ENCODE measurements at places on chromosomes 5 and 9. TPM values are rescaled to one million over a fixed set of nuclear protein-coding genes. Genes with fewer than 3 reads are reported as not detected.

DNA sequence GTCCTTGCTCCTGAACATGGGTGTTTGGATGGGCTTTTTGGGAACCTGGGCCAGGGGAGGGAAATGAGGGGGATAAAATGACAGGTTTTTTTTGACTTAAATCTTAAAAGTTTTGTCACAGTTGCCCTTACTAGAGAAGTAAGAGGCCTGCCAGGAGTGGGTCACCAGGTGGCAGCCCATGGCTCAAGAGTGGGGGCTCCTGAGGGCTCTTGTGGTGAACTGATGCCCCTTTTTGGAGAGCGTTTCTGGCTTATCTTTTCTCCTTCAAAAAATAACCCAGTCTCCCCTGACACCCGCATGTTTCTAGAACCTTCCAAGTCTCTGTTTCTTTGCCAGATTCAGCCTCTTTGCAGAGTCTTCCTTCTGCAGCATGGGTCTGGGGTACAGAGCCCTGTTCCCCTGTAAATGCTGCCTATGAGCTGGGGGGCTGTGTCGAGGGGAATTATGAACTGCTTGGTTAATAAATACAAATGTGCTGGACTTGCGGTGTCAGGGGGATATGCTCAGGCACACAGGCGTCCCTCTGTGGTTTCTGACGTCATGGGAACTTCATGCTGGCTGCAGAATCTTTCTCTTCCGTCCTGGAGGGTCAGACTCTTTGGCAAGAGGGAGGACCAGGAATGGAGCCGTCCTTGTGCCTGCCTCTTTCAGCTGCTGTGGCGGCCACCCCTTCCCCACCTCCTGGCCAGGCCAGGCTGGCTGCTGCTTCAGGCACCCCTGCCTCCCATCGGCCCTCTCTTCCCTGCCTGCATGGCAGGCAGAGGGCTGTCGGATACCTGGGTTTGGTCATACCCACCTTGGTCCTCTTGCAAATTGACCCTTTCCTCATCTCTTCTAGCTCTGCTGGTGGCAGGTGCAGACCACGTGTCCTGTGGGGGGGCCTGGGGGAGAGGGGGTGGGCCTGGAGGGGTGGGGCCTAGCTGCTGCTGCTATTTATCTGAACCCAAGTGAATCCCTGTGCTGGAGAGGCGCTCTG is 30.1 kb downstream of the PTPA start:
- peak; percentile 91 for DNase-seq

GRCh38 chr5:133050521-133050920 is 1.3 kb upstream of the HSPA4 start:
- no peak for DNase-seq

GRCh38 chr9:89710697-89711096 is 105.9 kb downstream of the GADD45G start:
- DNase-seq: no peak

GRCh38 chr5:162806195-162806594 is 631.2 kb upstream of the CCNG1 start:
- DNase-seq: no peak

- DNase-seq: no peak
Measured at GRCh38 chr5:137481596-137481995, 17.5 kb downstream of the SPOCK1 start.

GRCh38 chr9:34896112-34896511 is 62.0 kb upstream of the PHF24 start:
- DNase-seq: no peak

DNA sequence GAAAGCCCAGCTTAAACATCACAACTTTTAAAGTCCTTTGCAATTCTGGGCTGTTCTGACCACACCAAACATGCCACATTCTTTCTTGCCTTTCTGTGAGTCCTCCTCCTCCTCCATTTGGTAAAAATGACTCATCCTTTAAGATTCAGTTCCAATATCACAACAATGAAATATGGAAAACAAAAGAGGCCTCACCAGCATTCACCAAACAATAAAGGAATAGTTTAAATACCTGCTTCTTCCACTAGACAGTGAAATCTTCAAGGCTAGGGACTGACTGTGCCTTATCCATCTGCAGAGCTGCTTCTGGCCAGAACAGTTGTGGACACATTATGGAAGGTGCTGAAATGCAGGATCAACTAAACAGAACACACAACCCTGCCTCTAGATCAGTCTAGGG is 36.0 kb downstream of the NR6A1 start:
- DNase-seq: peak; percentile 64

DNA sequence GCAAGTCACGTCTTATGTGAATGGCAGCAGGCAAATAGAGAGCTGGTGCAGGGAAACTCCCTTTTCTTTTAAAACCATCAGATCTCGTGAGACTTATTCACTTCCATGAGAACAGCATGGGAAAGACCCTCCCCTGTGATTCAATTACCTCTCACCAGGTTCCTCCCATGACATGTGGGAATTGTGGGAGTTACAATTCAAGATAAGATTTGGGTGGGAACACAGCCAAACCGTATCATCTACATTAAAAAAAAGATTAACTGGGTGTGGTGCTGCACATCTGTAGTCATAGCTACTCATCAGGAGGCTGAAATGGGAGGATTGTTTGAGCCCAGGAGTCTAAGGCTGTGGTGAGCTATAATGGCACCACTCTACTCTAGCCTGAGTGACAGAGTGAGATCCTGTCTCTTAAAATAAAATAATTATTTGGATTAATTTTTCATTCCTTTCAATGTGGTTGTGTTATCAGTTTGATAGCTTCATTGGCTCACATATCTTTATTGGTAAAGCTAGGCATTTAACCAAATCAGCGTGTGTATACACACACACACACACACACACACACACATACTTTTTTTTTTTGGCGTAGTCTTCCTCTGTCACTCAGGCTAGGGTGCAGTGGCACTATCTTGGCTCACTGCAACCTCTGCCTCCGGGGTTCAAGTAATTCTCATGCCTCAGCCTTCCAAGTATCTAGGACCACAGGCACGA is 21.8 kb downstream of the DENND4C start:
- DNase-seq: no peak

DNA sequence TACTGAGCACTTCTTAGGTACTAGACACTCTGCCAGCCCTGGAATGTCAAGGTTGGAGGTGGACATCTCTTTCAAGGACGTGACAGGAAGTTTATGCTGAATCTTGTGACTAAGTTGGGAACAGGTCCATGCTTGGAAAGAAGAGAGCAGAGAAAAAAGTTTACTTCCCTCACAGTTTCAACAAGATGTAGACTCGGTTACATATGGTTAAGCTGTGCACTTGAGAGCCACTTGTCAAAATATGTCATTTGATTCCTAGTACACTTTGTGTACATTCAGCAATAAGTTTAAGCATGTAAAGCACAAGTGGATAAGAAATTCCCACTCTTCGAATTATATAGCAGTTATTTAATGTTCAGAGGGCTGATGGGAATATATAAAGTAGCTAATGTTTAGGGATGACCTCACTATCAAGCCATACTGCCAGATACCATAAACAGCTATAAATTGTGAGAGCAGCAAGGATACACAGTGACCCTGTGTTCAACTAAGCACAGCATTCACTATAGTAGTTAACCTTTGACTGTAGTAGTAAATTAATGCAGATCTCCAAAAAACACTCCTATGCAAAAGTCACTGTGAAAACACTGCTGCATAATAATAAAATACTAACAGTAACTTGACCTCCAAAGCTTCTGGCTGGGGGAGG is 1944.6 kb upstream of the WWC1 start:
- DNase-seq: no peak

- peak; percentile 67 for DNase-seq
Measured at GRCh38 chr5:36230151-36230790, 11.5 kb downstream of the NADK2 start.

DNA sequence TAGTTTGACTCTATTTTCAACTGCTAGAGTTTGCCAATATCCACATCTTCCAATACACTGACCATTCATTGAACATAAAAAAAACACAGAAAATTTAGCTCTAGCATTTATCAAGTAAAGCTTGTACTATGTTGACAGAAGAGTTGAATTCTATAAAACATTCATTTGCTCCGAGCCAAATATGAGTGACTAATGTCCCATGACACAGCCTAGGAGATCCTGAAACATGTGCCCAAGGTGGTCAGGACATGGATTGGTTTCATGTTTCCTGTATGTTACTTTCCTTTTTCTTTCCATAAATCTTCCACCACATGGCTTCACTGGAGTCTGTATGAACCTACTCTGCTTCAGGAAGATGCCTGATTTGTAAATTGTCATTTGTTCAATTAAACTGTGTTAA is 122.4 kb upstream of the PRDM9 start:
- DNase-seq: no peak

GRCh38 chr5:178068293-178068692 is 45.0 kb upstream of the N4BP3 start:
- no peak for DNase-seq

- DNase-seq: no peak
Measured at GRCh38 chr9:15369238-15369637, 53.4 kb upstream of the SNAPC3 start.

DNA sequence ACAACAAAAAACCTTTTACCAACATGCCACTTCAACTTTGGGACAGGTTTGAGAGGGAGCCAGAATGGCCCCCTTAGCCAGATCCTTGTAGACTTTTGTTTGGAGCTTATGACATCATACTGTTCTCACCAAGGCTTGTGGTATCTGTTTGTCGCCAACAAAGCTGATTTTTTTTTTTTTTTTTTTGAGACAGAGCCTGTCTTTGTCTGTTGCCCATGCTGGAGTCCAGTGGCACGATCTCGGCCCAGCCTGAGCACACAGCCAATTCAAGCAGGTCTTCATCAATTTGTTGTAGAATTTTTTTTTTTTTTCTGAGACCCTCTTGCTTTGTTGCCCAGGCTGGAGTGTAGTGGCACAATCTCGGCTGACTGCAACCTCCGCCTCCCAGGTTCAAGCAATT is 26.4 kb upstream of the NTNG2 start:
- no peak for DNase-seq

GRCh38 chr5:113634957-113635356 is 121.5 kb downstream of the YTHDC2 start:
- no peak for DNase-seq

- DNase-seq: peak; percentile 60
Measured at GRCh38 chr5:102722931-102723330, 32.2 kb upstream of the PAM start.

NEUROG1 gene
- total RNA-seq: not detected

GCNT4 gene
- total RNA-seq: 0.23 TPM

ACER2 gene
- 1.9 TPM for total RNA-seq

MAML1 gene
- total RNA-seq: 10.0 TPM

RNF208 gene
- not detected for total RNA-seq

FAM81B gene
- not detected for total RNA-seq

DRD1 gene
- not detected for total RNA-seq

NIPAL4 gene
- total RNA-seq: not detected

DCAF12 gene
- total RNA-seq: 21.7 TPM

TAF1L gene
- not detected for total RNA-seq

TMEM232 gene
- total RNA-seq: 1.1 TPM

PCDHGB4 gene
- total RNA-seq: 0.69 TPM
